ENCODE measurements at places on chromosomes 13 and 19. TPM values are rescaled to one million over a fixed set of nuclear protein-coding genes. Genes with fewer than 3 reads are reported as not detected.

The GNG7 gene
- 0.11 TPM for total RNA-seq

The CLEC4G gene
- total RNA-seq: not detected

DNA sequence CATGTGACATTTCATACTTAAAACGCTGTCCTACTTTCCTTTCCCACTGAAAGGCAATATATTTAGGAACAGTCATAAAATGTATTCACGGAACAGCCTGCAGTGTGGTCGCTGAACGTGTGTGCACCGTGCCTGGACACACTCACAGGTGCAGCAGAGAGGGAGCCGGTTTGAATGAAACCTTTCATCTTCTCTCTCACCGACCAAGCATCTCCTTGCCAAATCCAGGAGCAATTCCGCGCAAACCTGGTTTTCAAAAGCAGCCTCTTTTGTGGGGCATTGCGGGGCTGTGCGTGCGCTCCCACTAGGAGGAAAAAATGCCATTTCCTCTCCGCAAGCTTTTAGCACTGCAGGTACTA, 1.0 kb downstream of the DCLK1 start:
- H3K27me3 ChIP-seq: peaks cover 58% of the 10 kb centered on the region
- H3K4me1 ChIP-seq: no peaks in the 10 kb centered on the region
- no peak for DNase-seq
- H3K36me3 ChIP-seq: no peaks in the 10 kb centered on the region
- H3K27ac ChIP-seq: no peak overlapping the region

The ZGLP1 gene
- total RNA-seq: 2.5 TPM

DNA sequence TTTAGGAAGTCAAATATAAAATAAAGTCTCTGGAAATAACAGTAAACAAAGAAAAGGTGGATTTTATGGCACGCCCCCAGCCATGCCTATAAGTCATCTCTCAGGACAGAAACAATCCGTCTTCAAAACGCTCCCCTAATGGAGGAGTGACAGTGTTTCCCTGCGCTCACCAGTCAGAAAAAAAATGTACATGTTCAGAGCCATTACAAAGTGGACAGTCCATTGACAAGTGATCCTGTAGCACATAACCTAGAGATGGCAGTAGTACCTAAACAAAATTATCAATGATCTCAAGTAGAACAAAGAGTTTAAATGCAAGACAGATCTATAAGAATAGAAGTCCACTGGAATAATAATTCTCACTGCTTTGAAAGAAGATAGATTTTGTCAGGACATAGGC, 891.7 kb upstream of the MIR17HG start:
- H3K36me3 ChIP-seq: no peaks in the 10 kb centered on the region
- H3K27me3 ChIP-seq: no peaks in the 10 kb centered on the region
- DNase-seq: no peak
- H3K4me1 ChIP-seq: peaks cover 13% of the 10 kb centered on the region

The SAMD1 gene
- total RNA-seq: 42.5 TPM

GRCh38 chr19:40313229-40313983, 28.3 kb upstream of the AKT2 start:
- no peaks in the 10 kb centered on the region for H3K27me3 ChIP-seq
- H3K27ac ChIP-seq: no peak overlapping the region
- DNase-seq: no peak
- H3K4me1 ChIP-seq: no peaks in the 10 kb centered on the region
- H3K4me3 ChIP-seq: no peak overlapping the region
- H3K36me3 ChIP-seq: no peaks in the 10 kb centered on the region

- no peak overlapping the region for H3K27ac ChIP-seq
- H3K4me3 ChIP-seq: no peak overlapping the region
- peaks cover 15% of the 10 kb centered on the region for H3K4me1 ChIP-seq
- DNase-seq: no peak
Observed at GRCh38 chr13:23749288-23749873, 139.8 kb downstream of the MIPEP start.

The TMED1 gene
- 66.4 TPM for total RNA-seq

- H3K36me3 ChIP-seq: peaks cover 26% of the 10 kb centered on the region
- peak; percentile 71 for DNase-seq
- peaks cover 4% of the 10 kb centered on the region for H3K4me1 ChIP-seq
- H3K27me3 ChIP-seq: no peaks in the 10 kb centered on the region
- peak within 1 kb of the TSS; percentile 70 for H3K4me3 ChIP-seq
Observed at GRCh38 chr13:32427852-32428580, at the start of gene N4BP2L1. Gene N4BP2L1 (minus strand): TSS chr13:32428130. CDS start chr13:32428082, 48 bp downstream.

The CD37 gene
- not detected for total RNA-seq

DNA sequence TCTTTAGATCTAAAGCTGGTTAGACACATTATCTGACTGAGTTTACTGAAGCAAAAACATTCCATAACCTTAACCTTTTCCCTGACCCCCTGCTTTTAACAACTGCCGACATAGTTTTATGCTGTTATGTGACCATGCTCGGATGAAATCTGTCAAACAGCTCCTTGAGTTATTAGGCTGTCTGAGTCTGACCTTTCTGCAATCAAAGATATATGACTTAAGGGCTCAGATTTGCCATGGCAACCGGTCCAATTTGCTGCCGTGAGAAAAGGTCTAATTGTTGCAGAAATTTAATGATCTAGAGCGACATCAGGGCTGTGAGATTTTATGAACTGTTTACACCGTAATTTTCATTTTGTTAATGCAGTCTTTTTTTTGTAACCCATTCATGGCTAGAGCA, 61.8 kb downstream of the URI1 start:
- no peaks in the 10 kb centered on the region for H3K27me3 ChIP-seq
- no peak overlapping the region for H3K27ac ChIP-seq
- H3K36me3 ChIP-seq: peaks cover 17% of the 10 kb centered on the region
- DNase-seq: no peak
- H3K4me1 ChIP-seq: no peaks in the 10 kb centered on the region

DNA sequence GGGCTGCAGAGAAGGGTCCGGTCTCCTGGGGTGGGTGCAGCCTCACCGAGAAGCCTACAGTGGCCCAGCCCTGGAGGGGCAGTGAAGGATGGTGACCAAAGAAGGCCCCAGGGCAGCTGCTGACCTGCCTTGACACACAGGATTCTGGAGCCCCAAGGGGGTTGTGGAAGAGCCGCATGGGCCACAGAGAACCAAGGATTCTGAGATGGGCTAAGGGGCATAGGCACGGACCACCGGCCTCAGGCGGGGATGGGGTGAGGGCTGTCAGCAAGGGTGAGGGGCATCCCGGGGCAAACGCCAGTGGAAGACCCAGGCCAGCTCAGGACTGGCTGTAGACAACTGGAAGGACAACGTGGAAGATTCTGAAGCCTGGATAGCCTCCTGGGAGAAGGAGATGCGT, 151.6 kb downstream of the TEX29 start:
- no peaks in the 10 kb centered on the region for H3K4me1 ChIP-seq
- H3K4me3 ChIP-seq: no peak overlapping the region
- DNase-seq: no peak

DNA sequence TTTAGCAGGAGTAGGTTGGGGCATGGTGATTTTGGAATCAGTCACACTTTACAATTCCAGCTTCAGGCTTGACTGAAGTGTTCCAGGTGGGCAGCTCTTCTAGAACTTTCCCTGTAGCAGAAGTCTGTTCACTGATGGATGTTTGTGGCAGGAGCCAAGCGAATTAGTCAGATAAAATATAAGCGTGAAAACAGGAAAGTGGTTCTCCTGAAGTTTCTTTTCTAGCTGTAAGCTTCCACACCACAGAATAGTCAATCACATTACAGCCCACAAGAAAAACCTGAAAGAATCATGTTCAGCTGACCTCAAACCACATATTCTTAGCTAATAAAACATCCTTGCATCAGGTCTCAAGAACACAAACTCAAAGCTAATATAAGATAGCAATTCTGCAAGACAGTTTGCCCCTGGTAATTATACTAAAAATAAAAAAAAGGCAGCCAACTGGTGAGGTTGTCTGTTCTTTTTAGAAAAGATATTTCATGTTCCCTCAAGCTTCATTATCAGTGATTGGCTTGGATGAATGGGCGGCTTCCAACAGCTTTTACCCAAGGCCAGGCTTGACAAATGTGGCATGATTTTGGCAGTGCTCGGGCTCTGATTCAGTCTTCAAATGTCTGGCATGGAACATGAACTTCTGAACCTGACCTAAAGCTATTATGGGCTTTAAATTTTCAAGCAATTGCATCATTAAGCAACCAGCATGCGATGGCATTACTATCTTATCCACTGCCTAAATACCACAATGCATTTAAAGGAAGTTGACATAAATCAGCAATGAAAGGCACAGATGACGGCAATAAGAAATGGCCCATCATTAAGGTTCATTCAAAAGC, 136.8 kb downstream of the DCLK1 start:
- H3K4me1 ChIP-seq: peaks cover 29% of the 10 kb centered on the region
- H3K27ac ChIP-seq: peak overlapping the region; percentile 78
- 0 out of 2 replicates have a peak overlapping the region, but pooled peaks have one; percentile 2 for H3K4me3 ChIP-seq

DNA sequence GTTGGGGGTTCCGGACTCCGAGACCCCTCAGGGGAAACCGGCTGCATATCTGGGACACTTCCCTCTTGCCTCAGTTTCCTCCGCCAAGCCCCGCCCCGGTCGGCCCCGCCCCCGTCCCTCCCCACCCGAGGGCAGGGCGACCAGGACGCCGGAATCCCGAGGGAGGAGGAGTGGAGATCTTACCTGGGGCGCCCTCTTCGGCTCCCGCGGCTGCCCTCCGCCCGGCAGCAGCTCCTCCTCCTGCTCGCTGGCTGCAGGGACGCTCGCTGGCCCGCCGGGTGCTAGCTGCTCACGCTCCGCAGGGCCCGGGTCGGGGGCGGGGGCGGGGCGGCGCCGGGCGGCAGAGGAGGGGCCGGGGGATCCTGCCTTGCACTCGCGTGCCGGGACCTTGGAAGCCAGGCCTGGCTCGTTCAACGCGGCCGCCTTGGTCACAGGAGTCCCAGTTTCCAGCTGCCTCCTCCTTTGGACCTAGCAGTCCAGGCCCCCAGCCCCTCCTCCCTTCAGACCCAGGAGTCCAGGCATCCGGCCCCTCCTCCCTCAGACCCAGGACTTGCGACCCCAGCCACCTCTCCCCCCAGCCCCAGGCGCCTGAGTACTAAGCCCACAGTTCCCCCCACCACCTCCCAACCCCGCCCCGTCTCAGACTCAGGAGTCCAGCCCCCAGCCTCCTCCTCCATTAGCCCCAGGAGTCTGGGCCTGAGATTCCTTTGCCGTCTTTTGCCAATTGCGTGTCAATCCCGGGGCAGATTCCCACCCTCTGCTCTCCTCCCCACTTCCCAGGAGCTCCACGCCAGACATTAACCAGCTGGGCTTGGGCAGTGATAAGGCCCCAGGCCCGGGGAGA, at the start of gene NTF4:
Gene NTF4 (minus strand): TSS at position 51 of the 844 bp plus-strand sequence. CDS start 2,821 bp downstream, outside the sequence.
- H3K27ac ChIP-seq: no peak within 1 kb of the TSS
- peak; percentile 50 for DNase-seq
- peak within 1 kb of the TSS; percentile 57 for H3K4me3 ChIP-seq
- no peaks in the 10 kb centered on the region for H3K27me3 ChIP-seq
- no peaks in the 10 kb centered on the region for H3K36me3 ChIP-seq
- no peaks in the 10 kb centered on the region for H3K4me1 ChIP-seq

The EXOSC5 gene
- 20.7 TPM for total RNA-seq

The CCDC70 gene
- total RNA-seq: not detected

- DNase-seq: no peak
- no peaks in the 10 kb centered on the region for H3K36me3 ChIP-seq
- no peaks in the 10 kb centered on the region for H3K4me1 ChIP-seq
- no peaks in the 10 kb centered on the region for H3K27me3 ChIP-seq
- H3K27ac ChIP-seq: no peak overlapping the region
Observed at GRCh38 chr13:95241321-95241720, 59.9 kb downstream of the ABCC4 start.

GRCh38 chr13:82747958-82748357, 1134.3 kb downstream of the SLITRK1 start:
- peak; percentile 66 for DNase-seq
- H3K36me3 ChIP-seq: no peaks in the 10 kb centered on the region
- no peaks in the 10 kb centered on the region for H3K27me3 ChIP-seq
- H3K4me3 ChIP-seq: peak overlapping the region; percentile 36
- peaks cover 32% of the 10 kb centered on the region for H3K4me1 ChIP-seq

The GSK3A gene
- total RNA-seq: 23.1 TPM

DNA sequence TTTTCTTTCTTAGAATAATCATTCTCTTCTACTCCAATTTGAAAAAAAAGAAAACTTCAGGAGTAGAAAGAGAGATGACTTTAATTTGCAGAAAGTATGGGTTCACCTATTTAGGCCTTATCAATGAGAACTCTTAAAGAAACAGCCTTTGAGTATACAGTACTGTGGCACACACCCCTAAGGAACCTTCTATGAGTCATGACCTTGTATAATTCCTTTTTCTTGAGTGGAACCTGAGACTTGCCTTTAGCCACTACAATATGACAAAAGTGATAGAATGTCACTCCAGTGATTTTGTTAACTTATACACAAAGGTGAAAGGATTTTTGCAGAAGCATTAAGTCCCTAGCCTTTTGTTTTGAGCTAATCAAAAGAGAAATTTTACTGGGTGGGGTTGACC, 58.7 kb downstream of the ITGBL1 start:
- H3K27me3 ChIP-seq: no peaks in the 10 kb centered on the region
- peaks cover 3% of the 10 kb centered on the region for H3K36me3 ChIP-seq
- no peak overlapping the region for H3K4me3 ChIP-seq
- DNase-seq: peak; percentile 30
- H3K4me1 ChIP-seq: peaks cover 55% of the 10 kb centered on the region
- peak overlapping the region; percentile 54 for H3K27ac ChIP-seq

DNA sequence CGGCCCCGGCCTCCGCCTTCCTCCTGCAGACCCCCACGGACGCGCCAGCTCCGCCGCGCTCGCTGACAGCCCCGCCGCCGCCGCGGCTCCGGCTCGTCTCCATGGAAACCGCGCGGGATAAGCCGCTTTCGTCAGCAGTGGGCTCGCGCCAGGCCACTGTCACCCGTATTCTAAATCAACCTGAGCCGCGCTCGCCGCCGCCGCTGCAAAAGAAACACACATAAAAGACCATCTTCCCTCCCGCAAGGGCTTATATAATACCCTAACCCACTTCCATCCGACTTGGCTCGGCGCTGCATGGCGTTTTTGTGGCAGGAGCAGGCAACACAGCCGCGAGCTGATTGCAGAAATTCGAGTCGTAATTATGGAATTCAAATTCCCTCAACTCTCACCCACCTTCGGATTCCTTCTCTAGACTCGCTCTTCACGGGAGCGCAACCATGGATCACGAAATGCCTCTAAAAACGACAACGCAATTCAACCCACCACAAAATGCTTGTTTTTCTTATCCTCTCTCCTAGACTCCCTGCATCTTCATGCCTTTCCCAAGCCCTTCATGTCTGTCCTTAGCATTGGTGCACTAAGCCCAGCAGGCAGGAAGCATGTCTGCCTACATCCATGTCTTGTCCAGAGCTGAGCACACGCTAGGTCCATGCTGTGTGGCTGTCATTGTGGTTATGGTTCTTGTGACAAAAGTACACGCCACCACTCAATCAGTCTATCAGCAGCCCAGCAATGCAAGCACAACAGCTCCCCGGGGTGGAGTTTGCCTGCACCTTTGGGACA, at the start of gene AMER2:
Gene AMER2 (minus strand): TSS at position 772 of the 786 bp plus-strand sequence. CDS start 669 bp downstream, at position 103.
- H3K27me3 ChIP-seq: peaks cover 68% of the 10 kb centered on the region
- H3K27ac ChIP-seq: no peak within 1 kb of the TSS
- peak; percentile 49 for DNase-seq
- H3K4me3 ChIP-seq: peak within 1 kb of the TSS; percentile 46

The MCOLN1 gene
- total RNA-seq: 5.9 TPM
